ENCODE measurements at places on chromosomes 7 and 10. TPM values are rescaled to one million over a fixed set of nuclear protein-coding genes. Genes with fewer than 3 reads are reported as not detected.

Gene EPO
- 0.30 TPM for total RNA-seq

Gene NCF1
- 0.41 TPM for total RNA-seq

DNA sequence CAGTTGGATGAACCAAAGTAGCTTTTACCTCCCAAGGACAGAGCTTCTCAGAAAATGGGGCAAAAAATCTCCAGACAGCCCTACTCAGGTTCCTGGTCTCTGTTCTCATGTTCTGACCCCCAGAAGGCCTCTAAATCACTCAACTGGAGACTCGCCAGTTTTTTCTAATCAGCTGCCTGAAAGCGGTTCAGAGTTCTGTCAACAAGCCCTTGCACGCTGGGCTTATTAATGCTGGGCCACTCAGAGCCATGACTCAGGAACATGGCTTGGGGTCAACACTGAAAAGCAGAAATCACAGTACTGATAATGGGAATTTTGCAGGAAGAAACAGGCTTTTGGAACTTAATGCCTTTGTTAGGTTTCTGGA lies 15.3 kb downstream of the ECHDC3 start:
- no peak for DNase-seq

GRCh38 chr7:76073335-76073990 lies 25.6 kb downstream of the MDH2 start:
- no peak for DNase-seq

All from PC-9 (cell line).